Right atrium auricular region (tissue), 2 donors: ENCODE measurements at places on chromosomes 16 and 17. TPM values are rescaled to one million over a fixed set of nuclear protein-coding genes. Genes with fewer than 3 reads are reported as not detected.

DNA sequence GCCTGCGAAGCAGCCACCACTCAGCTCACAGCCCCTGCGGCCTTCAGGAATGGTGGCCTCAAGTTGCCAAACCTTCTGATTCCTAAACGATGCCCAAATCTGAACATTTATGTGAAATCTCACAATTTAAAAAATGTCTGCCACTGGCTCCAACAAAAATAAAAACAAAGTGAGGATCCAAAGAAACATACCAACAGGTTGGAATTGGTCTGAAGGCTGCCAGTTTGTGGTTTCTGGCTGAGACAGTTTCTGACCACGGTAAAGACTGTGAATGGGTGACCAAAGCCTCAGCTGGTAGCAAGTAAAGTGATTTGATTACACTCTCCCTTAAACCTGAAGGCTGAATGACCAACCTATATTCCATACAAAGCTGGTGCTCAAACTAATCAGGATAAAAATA, 24.9 kb downstream of the LITAFD start:
- H3K27ac ChIP-seq: no peak overlapping the region
- no peaks in the 10 kb centered on the region for H3K27me3 ChIP-seq
- no peak overlapping the region for H3K4me3 ChIP-seq

DNA sequence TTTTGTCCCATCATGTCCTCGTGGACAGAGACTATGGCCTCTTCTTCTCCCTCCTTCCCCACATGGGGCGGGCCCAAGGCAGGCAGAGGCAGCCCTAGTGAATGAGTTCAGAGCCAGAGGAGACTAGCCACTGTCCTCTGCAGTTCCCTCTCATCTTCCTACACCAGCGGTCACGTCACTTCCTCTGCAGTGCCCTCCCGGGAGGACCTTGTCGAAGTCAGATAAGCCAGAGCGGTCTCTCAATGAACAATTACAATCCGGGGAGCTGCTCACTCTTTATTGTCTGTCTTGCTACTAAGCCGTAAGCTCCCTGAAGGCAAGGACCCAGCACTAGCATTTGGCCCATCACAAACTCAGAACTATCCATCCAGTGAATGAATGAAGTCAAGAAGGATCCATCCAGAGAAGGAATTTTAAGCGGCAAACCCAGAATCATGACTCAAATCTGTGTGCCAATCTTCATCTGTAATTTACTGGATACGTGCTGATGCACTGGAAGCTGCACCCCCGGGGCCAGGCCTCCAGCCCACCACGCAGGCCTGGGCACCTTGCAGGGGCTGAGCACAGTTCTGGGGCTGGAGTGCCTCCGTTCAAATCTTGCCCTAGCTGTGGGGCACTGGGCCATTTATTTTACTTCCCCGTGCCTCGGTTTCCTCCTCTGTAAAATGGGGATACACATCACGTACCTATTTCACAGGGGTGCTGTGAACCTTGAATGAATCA, 18.1 kb downstream of the ZNF423 start:
- H3K36me3 ChIP-seq: no peaks in the 10 kb centered on the region
- H3K4me1 ChIP-seq: peaks cover 71% of the 10 kb centered on the region
- no peak for DNase-seq
- H3K4me3 ChIP-seq: no peak overlapping the region
- no peaks in the 10 kb centered on the region for H3K27me3 ChIP-seq

- H3K4me3 ChIP-seq: no peak overlapping the region
- H3K4me1 ChIP-seq: peaks cover under 1% of the 10 kb centered on the region
- H3K27me3 ChIP-seq: no peaks in the 10 kb centered on the region
These were observed 12.1 kb upstream of the CYB5B start for GRCh38 chr16:69412287-69412686.

DNA sequence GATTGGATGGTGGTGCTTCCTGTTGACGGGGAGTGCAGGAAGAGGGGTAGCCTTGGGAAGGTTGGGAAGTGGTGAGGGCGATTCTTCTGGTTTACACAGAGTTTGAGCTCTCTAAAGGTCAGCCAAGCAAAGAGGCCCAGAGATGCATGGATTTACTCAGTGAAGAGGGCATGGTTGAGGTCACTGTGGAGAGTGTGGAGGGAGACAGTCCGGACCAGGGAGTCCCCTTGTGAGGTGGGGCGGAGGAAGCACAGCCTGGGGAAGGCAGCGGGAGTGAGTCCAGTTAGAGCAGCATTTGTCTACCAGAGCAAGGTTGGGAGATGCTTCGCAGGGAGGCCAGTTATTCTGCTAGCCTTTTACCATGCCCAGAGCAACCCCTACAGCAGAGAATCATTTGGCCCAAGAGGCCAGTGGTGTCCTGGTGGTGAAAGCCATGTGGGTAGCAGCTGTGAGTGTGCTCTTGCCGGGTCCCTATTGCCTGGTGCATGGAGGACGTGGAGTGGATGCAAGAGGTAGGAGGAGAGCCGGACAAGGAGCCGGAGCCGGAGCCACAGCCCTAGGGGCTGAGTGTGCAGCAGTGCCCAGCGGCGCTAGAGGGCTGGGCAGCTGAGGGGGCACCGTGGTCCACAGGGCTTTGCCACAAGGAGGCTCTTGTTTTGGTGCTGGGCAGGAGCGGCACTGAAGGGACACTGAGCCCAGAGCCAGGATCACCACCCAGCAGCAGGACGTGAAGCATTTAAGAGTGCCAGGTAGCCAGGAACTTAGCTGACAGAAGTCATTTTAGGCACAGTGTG, 27.7 kb downstream of the PRMT7 start:
- H3K36me3 ChIP-seq: peaks cover 56% of the 10 kb centered on the region
- no peaks in the 10 kb centered on the region for H3K27me3 ChIP-seq
- H3K4me1 ChIP-seq: no peaks in the 10 kb centered on the region
- DNase-seq: no peak

DNA sequence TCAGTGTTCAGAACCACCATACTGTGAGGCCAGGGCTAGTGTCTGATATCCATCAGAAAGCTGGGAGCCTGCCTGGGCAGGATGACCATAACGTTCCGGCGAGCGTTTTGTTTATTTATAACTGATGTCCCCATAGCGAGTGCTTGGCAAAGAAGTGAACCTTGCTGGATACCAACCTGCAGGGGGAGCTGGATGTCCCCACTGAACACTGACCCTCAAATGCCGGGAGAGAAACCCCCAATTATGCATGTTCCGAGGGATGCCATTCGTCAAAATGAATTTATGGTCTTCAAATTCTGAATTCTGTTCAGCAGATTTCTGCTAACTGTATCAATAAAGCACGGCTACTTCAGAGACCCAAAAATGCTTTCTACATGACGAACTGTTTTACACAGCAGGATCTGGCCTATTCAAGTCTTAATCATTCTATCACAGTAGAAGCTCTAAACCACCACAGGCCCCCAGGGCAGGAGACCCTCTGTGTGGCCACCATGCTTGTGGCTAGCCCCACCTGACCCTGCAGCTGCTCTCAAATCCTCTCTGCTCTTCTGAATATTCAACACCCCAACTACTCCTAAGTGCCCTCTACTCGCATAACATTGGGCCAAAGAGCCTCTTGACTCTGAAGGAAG, 15.2 kb downstream of the MED24 start:
- H3K4me1 ChIP-seq: no peaks in the 10 kb centered on the region
- peak overlapping the region; percentile 68 for H3K27ac ChIP-seq
- peaks cover 26% of the 10 kb centered on the region for H3K36me3 ChIP-seq
- no peak overlapping the region for H3K4me3 ChIP-seq
- DNase-seq: peak; percentile 91

DNA sequence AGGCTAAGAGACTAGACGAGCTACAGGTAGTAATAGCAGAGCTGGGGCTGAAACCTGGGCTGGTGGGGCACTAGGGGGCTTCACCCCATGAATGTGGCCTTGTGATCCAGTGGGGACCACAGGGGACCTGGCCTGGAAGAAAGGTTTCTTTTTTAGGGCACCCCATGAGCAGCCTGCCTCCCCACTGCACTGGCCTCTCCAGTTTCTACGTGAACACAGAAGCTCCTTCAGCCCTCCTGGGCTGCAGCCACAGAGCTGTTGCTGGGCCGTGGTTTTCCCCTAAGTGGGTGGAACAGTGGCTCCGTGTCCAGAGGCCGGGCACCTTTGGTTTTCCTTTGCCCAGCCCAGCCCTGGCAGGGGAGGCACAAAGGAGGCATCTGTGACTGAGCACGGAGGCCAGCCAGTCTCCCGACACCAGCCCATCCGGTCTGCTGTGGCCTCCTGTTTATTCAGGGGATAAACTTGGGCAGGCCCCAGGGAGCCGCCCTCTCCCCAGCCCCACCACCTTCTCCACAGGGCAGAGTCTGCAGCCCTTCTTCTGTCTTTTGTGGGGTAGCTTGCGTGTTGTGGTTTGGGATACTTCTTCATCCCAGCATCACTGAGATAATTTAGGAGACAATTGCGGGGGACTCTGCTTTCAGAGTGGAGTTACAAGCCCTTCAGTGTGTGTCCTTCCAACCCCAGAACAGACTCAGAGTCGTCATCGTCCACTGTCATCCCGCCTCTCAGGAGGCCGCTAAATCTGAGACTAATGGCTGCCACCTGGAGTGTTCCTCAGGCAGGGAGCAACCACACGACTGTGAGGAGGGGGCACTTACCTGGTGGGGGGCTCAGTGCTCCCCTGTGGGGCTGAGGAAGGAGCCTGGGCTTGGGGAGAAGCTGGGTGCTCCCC, 85.3 kb downstream of the RAB11FIP4 start:
- no peaks in the 10 kb centered on the region for H3K27me3 ChIP-seq
- no peak overlapping the region for H3K27ac ChIP-seq
- no peak overlapping the region for H3K4me3 ChIP-seq
- DNase-seq: no peak
- no peaks in the 10 kb centered on the region for H3K36me3 ChIP-seq

- no peaks in the 10 kb centered on the region for H3K27me3 ChIP-seq
- H3K36me3 ChIP-seq: no peaks in the 10 kb centered on the region
- H3K27ac ChIP-seq: peak overlapping the region; percentile 99
- DNase-seq: no peak
- H3K4me1 ChIP-seq: peaks cover 67% of the 10 kb centered on the region
These were observed 4.7 kb downstream of the MNT start for GRCh38 chr17:2396192-2396567.

DNA sequence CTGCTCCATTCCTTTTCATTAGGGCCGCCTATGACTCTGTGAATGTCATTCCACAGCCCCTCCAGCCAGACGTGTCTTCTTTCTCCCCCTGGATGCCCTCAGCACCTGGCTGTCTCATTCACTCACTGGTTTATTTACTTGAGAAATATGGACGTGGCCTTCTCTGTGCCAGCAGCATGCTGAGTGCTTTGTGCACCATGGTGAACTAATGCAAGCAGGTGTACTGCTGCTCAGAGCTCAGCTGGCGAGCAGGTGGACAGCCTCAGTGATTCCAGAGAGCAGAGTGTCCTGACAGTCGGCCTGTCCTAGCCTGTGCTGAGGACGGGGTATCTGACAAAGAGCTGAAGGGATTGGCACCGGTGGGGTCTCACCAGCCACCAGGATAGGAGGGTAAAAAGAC, 96.7 kb downstream of the GNAO1 start:
- H3K36me3 ChIP-seq: no peaks in the 10 kb centered on the region
- no peak for DNase-seq
- no peaks in the 10 kb centered on the region for H3K27me3 ChIP-seq
- H3K4me1 ChIP-seq: peaks cover 44% of the 10 kb centered on the region
- no peak overlapping the region for H3K27ac ChIP-seq

- no peak for DNase-seq
- no peak overlapping the region for H3K27ac ChIP-seq
- H3K27me3 ChIP-seq: no peaks in the 10 kb centered on the region
- no peak overlapping the region for H3K4me3 ChIP-seq
These were observed 24.6 kb downstream of the MYH11 start for GRCh38 chr16:15832241-15832640.

GRCh38 chr17:7292729-7293128, 1.7 kb downstream of the YBX2 start:
- peaks cover 8% of the 10 kb centered on the region for H3K27me3 ChIP-seq
- DNase-seq: no peak
- no peaks in the 10 kb centered on the region for H3K36me3 ChIP-seq
- H3K27ac ChIP-seq: peak overlapping the region; percentile 78

DNA sequence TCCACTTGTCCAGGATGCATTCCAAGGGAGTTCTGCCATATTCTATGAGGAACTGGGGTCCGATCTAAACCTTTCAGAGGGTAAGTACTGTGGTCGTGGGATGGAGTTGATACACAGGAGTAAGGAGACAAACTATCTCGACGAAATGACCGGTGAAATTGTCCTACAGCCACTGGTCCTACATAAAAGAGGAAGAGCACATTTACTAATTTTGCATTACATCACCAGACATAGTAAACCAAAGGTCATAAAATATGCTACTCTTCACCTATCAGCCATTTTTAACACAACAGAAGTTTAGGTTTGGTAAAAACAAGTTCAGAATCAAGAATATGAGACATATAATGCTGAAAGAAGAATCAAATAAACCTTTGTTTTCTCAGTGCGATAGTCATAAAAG, 8.1 kb downstream of the HSF5 start:
- H3K4me3 ChIP-seq: no peak overlapping the region
- H3K36me3 ChIP-seq: no peaks in the 10 kb centered on the region
- no peaks in the 10 kb centered on the region for H3K4me1 ChIP-seq
- DNase-seq: no peak
- H3K27ac ChIP-seq: no peak overlapping the region

DNA sequence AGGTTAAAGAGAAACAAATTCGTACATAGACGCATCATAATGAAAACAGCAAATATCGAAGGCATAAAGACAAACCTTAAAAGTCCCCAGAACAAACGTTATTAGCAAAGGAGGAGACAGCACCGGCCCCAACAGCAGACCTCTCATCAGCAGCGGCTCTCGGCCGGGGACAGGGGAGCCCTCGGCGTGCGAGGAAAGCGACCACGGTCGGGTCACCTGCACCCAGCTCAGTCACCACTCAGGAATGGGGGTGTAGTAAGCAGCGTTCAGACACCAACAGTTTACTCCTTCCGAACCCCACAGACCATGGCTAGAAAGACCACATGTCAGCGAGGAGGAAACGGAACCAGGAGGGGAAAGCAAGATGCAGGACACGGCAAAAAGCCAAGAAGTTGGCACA, 109.3 kb upstream of the CHMP6 start:
- peaks cover 50% of the 10 kb centered on the region for H3K36me3 ChIP-seq
- H3K4me3 ChIP-seq: no peak overlapping the region
- no peak for DNase-seq
- H3K27me3 ChIP-seq: no peaks in the 10 kb centered on the region
- no peak overlapping the region for H3K27ac ChIP-seq
- H3K4me1 ChIP-seq: no peaks in the 10 kb centered on the region

Gene CES3
- 0.89 TPM for total RNA-seq

Gene AANAT
- not detected for total RNA-seq

Gene GINS2
- total RNA-seq: not detected

Gene GLIS2
- 10.3 TPM for total RNA-seq

Gene KRT28
- total RNA-seq: not detected

Gene CENPV
- total RNA-seq: 15.8 TPM

Gene AIPL1
- not detected for total RNA-seq
